NCI-H2227 treated with DMSO at 0.1 percent for 48 hours (cell line): ENCODE measurements at places on chromosomes 6 and 20.
A peak's percentile ranks its signal among the peaks of the same experiment; 100 is the strongest.

GRCh38 chr20:59515013-59515905 is 89.1 kb upstream of the PHACTR3 start:
- peak; percentile 70 for DNase-seq

DNA sequence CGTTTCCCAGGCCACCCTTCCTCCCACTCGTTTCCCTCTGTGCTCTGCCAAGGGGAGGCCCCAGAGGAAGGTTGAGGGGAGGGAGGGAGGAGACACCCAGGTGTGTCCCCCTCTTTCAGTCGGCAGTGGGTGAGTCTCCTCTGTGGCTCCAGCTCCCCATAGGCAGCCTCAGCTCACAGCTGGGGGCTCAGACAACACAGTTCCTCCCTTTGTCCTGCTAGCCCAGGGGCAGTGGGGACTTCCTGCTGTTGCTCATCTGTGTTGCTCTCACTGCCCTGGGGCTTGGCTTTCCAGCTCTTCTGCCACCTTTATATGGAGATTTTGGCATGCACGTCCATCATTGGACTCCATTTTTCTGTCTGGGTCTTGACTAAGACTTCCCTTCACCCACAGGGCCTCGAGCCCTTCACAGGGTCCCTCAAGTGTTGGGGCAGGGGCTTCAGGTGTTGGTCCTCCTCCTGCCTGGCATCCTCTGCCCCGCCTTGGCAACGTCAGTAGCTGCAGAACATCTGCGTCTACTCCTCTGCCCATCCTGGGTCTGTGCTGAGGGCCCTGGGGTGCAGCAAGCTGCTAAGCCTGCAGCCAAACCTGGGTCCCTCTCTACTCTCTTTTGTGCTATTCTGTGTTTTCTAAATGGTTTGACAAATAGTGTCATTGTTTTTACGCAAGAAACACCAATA is 190.6 kb upstream of the PMEPA1 start:
- no peak for DNase-seq

DNA sequence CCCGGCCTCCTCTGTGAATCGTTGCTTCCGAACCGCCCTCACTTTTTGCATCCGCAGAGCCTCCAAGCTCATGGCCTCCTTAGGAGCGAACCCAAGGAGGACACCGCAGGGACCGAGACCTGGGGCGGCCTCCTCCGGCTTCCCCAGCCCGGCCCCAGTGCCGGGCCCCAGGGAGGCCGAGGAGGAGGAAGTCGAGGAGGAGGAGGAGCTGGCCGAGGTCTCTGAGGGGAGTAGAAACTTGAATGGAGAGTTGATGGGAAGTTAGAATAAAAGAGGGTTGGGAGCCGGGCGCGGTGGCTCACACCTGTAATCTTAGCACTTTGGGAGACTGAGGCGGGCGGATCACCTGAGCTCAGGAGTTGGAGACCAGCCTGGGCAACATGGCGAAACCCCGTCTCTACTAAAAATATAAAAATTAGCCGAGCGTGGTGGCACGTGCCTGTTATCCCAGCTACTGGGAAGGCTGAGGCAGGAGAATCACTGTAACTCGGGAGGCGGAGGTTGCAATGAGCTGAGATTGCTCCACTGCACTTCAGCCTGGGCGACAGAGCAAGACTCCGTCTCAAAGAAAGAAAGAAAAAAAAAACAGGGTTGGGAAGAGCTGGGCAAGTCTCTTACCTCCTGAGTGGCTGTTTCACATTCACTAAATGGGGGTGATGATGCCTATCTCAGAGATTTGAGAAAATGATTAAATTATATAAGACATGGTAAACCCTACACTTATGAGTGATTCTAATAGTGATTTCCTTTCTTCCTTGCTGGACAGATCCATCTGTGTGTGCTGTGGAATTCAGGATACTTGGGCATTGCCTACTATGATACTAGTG is 805 bp downstream of the MSH5 start:
- no peak for DNase-seq

GRCh38 chr20:32006841-32007786 is 3.1 kb upstream of the CCM2L start:
- DNase-seq: peak; percentile 49

DNA sequence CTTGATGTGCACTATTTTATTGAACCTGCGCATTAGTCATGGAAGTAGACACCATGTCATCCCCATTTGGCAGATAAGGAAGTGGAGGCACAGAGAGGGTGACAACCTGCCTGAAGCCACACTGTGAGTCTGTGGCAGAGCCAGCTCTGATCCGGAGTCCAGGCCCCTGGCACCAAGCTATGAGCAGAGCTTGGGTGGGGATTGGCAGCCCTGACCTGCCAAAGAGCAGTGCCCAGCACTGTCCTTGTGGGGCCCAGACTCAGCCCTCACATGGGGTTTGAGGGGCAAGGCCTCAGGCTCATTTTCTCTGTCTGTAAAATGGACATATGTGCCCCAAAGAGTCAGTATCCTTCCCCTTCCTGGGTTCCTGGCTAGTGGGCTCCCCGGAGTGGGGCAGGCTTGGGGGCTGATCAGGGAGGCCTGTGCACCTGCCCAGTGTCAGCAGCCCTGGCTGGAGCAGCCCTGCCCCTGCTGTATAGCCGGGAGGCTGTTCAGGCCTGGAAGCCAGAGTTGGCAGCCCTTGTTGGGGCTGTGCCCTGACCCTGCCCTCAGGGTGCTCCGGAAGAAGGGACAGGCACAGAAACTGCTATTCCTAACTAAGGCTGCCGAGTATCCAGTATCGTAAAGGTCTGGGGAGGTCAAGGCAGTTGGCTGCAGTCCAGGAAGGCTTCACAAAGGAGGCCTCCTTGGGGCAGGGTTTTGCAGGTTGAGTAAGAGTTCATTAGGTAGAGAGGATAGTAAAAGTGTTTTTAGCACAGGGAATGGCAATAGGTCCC is 38.7 kb downstream of the TGM2 start:
- DNase-seq: no peak

DNA sequence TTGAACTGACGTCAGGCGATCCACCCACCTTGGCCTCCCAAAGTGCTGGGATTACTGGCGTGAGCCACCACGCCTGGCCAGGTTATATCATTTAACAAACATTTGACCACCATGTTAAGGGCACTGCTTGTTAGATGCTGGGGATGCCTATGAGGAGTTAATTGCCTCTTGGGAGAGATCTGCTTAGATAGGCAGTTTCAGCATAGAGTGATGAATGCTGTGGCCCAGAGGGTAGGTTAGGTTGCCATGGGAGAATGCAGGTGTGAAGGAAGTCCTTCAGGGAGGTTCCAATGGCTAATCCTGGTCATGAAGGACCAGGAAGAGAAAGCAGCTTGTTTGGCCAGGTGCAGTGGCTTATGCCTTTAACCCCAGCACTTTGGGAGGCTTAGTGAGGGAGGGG is 17.0 kb downstream of the PHF20 start:
- DNase-seq: no peak

GRCh38 chr6:121847806-121848522 is 412.5 kb downstream of the GJA1 start:
- no peak for DNase-seq

- DNase-seq: no peak
Observed at GRCh38 chr6:134217105-134217797, 100.7 kb downstream of the SGK1 start.

DNA sequence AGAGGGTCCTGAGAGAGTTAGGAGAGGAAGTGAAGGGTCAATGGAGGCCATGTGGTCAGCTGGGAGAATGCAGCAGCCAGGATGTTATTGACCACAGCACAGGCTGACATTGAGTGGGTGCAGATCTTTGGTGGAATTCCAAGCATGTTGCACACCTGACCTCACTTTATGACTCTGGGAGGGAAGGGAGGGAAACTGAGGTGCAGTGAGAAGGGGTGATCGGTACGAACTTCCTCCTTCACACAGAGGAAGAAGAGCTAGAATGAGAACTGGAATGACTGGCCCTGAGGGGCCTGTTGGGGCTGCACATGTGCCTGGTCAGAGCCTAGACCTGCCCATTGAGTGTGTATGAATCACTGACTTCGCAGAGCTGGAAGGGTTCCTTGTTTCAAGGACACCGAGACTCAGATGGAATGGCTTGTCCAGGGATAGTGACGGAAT is 9.8 kb downstream of the FAM83D start:
- no peak for DNase-seq

GRCh38 chr6:144379356-144379755 is 94.2 kb downstream of the UTRN start:
- no peak for DNase-seq

DNA sequence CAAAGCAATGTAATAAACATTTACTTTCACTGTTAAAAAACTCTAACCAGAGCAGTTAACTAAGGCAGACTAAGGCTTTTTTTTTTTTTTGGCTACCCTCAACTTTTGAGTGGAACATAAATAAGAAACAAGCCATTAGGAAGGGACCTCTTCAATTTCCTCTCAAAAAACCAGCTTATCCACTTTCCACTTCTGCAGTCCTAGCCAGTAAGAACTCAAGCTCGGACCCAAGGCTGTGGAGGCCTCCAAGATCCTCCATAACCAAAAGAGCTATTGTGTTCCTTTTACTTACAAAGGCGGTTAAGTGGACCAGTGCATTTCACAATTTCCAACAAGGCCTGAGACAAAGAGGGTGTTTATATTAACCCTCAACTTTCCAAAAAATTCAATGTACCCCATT is 5.3 kb downstream of the KCNK5 start:
- DNase-seq: no peak

- DNase-seq: no peak
Observed at GRCh38 chr6:162090734-162091133, 636.8 kb downstream of the PRKN start.

DNA sequence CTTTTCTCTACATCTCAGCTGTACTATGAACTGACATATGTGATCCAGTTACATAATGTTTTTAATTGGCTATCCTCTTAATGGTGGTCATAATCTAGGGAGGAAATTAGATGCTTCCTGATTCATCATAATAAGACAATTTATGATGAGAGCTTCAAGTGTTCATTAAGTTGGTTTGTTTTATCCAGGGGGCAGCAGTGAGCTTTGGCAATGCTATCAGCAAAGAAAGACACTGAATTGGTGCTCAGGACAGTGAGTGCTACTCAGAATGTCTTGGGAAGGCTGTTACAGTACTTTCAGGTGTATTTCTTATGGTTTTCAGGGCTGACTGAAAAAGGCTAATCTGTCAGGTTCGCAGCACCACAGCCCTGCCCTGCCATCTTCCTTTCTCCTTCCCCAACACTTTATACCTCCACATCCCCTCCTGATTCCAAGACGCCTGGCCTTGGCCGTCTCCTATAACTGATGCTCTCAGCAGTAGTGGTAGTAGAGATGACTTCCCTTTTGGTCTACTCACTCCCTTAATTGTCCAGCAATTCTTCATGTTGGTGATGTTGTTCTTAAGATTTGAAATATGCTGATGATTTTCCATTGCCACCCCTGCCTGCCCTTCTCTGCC is 67.0 kb upstream of the TNFAIP3 start:
- DNase-seq: no peak

GRCh38 chr20:37777012-37777950 is 83.5 kb downstream of the CTNNBL1 start:
- DNase-seq: no peak

DNA sequence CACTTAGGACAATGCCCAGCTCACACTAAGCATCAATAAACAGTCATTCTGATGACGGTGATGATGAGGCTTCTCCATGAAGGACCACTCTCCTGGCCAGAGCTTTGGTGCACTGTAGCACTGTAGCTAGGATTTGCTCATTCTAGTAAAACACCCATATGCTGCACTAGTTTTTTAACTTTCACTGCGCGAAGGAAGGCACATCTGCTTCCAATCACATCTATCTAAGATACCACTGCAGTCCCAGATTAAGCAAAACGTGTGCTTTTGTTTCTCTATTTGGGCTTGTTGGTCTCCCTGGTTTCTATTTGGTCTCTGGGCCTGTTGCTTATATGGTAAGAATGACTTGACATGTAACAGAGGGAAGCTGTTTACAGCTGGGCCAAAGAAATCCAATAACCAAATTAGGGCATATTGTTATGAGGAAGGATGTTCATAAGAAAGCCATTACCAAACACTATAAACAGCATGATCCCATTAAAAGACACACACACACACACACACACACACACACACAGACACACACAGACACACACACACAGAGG is 62.4 kb downstream of the FAM229B start:
- DNase-seq: no peak

GRCh38 chr6:73665686-73666319 is 12.0 kb upstream of the SLC17A5 start:
- DNase-seq: no peak

GRCh38 chr6:158459726-158460125 is 100.2 kb upstream of the TMEM181 start:
- no peak for DNase-seq

GRCh38 chr6:44867571-44868334 is 460.4 kb upstream of the RUNX2 start:
- DNase-seq: no peak

DNA sequence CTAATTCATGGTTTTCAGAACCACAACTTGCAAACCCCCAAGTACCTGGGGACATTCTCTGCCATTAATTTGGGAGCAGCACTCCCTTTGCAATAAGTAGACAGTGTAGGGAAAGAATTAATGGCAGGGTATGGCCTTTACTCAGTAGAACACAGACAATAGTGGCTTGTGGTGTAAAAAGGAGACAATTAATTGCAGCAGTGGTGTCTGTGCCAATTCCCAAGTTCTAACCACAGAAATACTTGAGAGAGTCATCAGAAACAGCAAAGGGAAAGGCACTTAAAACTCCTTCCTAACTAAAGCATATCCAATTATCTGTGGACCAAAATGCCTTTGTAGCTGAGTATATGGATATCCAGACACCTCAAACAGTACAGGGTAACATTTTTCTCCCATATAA is 257.6 kb upstream of the POU3F2 start:
- no peak for DNase-seq

DNA sequence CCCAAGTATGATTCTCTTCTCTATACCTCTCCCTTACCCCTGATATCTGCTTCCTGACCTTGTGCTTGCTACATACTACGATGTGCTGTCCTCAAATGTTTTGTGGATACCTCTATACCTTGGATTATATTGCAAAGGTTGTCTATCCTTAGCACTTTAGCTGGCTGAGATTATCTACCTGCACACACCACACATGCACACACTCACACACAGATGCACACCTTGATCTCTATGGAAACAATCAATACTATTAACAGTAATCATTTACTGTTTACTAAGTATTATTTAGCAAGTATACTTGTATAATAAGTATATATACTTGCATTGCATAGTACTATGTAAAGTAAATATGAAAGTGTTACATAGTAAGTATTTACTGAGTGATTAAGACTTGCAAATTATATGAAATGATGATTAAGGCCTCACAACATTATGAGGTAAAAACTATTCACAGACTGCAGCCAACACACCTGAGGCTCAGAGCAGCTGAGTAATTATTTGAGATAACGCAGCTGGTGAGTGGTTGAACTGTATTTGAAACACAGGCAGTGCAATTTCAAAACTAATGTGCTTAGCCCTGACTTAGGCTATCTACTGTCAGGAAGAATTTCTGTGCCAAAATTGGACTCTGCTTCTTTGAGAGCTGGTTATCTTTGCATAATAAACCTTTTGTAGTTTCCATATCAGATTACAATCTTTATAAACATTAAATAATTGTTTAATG is 699.9 kb downstream of the FRK start:
- DNase-seq: no peak

- DNase-seq: no peak
Observed at GRCh38 chr20:56403465-56403864, 8.6 kb upstream of the CASS4 start.
